ENCODE measurements at places on chromosomes 7 and 10.

GRCh38 chr7:100861616-100861985 is 5.6 kb upstream of the TRIP6 start:
- no peak for DNase-seq

GRCh38 chr7:136030330-136030729 is 53.2 kb upstream of the MTPN start:
- DNase-seq = no peak

- no peak for DNase-seq
Observed at GRCh38 chr7:28472332-28472731, 60.0 kb downstream of the CREB5 start.

DNA sequence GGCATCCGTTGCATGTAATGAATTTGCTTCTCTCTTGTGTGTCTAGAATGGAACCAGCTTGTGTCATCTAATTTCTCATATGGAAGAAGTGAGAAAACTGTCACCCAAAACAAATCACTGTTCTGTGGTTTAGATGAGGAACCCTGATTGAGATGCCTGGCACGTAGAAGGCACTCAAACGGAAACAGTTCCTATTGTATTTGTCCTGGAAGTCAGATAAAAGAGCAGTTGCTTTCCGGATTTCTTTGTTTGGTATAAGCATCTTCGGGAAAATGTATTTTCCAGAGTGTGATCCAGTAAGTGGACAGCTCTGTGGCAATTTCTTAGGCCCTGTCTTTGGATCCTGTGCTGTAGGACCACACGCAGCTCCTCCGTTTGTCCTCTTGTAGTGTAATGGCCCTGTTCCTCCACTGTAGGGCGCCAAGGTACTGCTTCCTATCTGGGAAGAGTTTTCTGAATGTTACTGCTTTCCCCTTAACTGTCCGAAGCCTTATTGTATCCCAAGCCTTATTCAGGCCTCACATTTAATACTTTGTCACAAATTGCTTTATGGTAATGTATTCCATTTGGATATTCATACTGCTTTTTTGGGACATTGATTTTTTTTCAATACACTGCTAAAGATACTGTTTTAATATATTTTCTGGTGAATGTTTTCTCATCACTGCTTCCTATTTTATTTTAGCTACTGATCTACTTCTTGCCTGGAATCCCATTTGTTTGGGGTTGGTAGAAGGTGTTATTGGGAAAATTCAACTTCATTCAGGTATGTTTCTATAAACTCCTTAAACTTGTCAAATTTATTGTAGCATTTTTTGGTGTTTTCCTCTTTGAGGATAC is 24.8 kb downstream of the INPP5F start:
- peak; percentile 59 for DNase-seq

GRCh38 chr10:75000748-75001321 is 110.6 kb upstream of the SAMD8 start:
- DNase-seq = peak; percentile 10

GRCh38 chr7:144691240-144691639 is 144.6 kb downstream of the TPK1 start:
- no peak for DNase-seq

DNA sequence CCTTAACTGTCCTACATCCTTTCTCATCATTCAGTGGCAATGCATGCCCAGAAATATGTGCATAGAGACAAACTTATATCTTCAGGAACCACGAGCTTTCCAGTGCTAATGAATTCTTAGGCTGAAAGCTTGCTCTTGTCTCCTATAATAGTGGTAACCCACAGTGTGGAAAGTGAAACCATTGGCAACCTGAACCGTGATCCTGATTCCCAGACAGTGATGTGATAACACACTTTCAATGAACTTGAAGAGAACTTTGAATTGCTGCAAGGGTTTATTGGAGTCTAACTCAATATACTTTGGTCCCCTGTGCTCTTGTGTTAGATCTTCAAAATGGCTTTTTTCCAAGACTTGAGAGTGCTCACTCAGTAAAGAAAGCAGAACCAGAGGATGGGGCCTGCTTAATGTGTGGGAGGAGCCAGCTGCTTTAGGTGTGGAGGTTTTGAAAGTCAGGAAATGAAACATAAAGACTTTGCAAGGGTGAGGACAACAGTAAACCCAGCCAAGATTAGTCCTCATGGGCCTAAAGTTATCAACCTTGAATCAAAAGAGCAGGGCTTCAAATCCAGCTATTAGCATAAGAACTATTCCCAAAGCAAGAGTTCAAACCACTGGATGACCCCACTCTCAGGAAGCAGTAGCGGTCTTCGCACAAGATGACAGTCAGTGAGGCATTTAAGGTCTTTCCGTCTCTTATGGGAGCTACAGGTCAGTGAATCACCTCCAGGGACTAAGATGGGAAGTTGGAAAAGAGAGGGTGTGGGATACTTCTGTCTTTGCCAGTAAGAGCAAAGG is 332.4 kb upstream of the NRP1 start:
- no peak for DNase-seq

GRCh38 chr7:99029466-99030435 is 114.2 kb downstream of the SMURF1 start:
- no peak for DNase-seq

- no peak for DNase-seq
Observed at GRCh38 chr7:142176901-142177300, 65.4 kb downstream of the MGAM2 start.

DNA sequence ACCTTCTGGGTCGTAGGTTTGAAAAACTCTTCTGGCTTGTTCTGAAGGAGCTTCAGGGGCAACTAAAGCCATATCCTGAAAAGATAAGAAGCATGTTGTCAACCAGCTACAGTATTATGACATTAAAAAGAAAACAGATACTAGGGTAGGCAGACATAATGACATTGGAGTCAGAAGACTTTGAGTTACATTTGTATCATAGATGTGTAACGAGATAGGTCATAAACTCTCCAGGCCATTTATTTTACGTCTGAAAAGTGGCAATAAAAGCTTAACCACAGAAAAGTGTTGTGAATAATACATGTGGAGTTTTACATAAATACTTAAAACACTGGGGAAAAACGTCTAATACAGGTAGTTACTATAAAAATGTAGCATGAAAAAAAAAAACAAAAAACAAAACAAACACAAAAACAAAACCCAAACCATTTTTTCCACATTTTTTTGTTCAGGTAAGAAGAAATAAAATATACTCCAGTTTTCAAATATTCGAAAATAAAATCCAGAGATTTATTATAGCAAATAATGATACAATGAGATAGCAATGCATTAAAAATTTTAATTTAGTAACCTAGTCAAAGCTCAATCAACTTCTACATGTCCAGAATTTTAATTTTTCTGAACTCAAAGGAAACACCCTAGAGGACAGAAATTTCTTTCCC is 64.1 kb downstream of the MINDY3 start:
- DNase-seq = no peak

DNA sequence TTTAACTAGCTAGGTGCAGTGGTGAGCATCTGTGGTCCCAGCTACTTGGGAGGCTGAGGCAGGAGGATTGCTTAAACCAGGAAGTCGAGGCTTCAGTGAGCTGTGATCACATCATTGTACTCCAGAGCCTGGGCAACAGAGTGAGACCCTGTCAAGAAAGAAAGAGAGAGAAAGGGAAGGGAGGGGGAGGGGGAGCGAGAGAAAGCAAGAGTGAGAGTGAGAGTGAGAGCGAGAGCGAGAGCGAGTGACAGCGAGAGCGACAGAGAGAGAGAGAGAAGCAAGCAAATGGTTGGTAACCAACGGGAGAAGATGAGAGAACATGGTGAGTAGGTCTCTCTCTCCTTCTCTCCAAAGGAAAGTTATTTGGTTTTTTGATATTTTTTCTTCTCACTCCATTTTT is 69.8 kb upstream of the DGKI start:
- DNase-seq = no peak

DNA sequence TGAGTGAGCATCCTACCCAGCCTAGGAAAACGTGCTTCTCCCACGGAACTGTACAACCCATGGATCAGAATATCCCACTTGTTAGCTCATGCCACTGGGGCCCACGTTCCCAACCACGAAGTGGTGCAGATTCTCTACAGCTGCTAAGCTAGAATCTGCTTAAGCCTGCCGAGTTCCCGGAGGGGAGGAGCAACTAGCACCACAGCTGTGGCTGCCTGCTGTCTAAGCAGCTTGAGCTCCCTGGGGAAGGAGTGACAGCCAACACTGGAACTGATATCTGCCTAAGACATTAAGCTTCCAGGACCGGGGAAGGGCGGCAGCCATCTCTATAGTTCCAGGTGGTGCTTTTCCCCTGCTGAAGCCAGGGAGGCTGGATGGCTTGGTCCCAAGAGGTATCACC is 334.7 kb upstream of the CHRM2 start:
- DNase-seq = no peak

DNA sequence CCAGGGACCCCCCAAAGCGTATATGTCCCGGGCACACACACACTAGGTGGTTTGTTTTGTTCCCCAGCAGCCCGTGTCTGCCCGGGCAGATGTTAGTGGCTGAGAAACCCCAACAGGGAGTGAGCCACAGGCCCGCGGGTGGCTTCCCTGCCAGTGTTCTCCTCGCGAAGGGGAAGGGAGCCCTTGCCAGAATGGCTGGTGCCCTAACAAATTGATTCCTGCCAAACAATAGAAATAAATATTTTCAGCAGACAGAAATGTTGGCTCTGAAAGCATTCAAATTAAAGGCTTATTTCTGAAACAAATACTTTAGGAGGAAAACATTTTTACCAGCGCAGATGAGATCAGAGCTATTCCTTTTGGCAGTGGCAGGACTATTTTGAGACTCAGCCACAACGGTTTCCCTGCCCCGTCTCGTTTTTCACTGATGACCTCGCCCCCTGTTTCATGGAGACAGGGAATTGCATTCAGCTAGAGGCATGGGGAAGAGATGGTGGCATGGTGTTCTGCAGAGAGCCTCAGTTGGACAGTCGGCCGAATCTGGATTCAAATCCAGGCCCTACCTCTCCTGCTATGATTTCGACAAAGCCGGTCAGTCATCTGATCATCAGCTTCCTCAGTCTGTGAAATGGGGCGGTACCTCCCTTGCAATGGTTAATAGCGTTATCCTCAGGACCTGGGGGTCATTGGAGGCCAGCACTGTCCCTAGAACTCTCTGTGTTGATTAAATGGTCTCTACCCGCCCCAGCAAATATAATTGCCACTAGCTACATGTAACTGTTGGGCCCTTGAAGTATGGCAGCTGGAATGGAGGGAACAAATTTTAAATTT is 84.5 kb downstream of the CUX1 start:
- DNase-seq = no peak

GRCh38 chr7:45663965-45664633 is 89.9 kb downstream of the ADCY1 start:
- no peak for DNase-seq

DNA sequence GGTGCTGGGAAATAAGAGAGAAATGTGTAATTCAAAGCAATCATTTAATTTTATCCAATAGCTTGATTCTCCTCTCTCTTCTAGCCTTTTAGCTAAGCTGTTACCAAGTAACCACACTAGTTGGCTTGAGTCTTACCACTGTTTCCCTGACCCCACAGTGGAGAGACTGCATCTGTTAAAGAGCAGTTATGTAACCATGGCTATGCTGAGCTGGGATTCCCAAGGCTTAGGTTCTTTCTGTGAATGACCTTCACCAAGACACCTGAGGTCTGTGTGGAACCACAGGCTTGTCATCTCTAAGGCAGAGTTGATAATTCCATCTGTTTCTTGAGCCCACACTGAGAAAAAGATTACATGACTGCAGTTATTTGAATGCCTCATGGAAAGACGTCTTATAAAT is 47.7 kb upstream of the ATRNL1 start:
- DNase-seq = no peak

DNA sequence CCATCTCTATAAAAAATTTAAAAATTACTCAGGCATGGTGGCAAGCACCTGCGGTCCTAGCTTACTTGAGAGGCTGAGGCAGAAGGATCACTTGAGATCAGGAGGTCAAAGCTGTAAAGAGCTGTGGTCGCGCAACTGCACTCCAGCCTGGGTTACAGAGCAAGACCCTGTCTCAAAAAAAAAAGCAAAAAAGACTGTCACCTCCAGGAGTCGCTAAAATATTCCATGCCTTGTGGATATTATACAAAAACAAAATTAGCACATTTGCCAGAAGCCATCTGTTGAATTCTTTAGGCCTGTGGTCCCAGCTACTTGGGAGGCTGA is 87.0 kb upstream of the SDK1 start:
- no peak for DNase-seq

DNA sequence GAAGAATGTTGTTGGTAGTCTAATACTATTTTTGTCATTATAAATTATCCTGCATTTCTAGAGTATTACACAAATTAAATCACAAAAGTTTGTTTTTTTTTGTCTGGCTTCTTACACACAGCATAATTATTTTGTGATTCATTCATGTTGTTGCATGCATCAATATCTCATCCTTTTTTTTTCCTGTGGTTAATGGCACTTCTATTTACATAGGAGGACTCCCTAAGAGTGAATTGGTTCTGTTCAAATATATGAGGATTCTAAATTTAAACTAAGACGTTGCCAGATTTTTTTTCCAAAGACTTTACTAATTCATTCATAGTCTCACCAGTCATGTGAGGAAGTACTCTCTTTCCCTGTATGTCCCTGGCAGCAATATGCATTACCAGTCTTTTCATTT is 303.3 kb downstream of the GPR37 start:
- DNase-seq = no peak

DNA sequence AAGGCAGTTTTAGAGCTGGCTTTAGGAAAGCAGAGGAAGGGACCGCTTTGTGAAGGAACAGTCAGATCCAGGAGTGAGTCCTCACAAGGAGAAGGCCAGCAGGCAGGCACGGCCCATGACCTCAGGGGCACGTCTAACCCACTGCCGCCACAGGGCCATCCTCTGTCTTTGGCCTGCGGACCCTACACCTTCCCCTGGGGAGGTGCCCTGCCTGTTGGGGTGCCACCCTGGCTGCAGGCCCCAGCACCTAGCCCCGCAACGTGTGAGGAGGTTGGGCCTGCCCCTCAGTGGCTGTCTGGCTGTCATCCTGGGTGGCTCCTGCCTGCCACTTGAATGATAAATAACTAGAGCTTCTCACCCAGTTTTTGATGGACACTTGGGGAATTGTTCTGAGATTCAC is 31.0 kb upstream of the TRIM8 start:
- DNase-seq = no peak

DNA sequence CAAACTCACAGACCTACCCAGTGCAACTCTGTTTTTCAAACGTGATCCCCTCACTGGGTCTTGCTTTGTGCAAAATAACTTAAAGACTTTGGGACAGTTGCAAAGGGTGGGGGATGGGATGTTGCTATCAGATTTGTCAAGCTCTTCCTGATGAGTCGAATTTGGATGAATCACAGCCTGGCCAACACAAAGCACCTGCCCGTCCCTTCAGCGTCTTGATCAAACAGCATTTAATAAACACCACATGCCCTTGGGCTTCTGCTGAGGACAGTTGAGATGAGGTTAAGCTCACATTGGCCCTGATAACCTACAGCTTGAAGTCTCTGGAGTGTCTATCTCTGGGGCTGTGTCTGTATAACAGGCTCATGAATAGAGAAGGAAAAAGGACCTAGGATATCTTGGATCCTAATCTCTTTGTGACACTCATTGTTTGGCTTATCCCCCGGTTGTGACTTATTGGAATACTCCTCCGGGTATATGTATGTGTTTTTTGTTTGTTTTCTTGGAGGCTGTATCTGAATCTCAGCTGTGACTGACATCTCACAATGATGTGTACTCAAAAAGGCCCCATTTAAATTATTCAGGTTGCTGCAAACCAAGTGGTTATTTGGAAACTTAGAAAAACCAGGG is 132.6 kb upstream of the NAMPT start:
- DNase-seq = no peak
